ENCODE measurements at places on chromosomes 12 and 14. TPM values are rescaled to one million over a fixed set of nuclear protein-coding genes. Genes with fewer than 3 reads are reported as not detected.

DNA sequence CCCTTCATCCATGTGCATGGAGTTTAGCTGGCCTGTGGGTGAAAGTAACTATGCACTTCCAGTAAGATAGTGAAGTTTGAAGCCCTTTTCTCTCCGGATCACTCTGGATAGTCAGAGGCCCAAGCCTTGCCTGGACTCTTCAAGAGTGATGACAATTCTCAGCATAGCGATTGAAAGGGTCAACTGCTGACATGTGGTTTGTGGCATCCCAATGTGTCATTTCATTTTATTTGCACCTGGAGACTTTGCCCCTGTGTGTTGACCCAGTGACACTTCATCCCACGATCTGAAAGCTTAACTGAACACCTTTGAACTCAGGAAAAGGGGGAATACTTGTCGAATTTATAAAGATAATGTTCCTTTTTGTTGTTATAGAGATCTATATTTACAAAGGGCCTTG, 711.9 kb upstream of the TMEM132C start:
- no peaks in the 10 kb centered on the region for H3K27me3 ChIP-seq
- H3K4me1 ChIP-seq, result no peaks in the 10 kb centered on the region
- DNase-seq, result no peak
- H3K36me3 ChIP-seq, result no peaks in the 10 kb centered on the region
- H3K27ac ChIP-seq, result no peak overlapping the region

GRCh38 chr14:64880221-64881121, 764 bp upstream of the SPTB start:
- H3K27ac ChIP-seq, result no peak overlapping the region
- H3K4me1 ChIP-seq, result peaks cover 6% of the 10 kb centered on the region
- peak; percentile 69 for DNase-seq
- peaks cover 88% of the 10 kb centered on the region for H3K27me3 ChIP-seq
- H3K36me3 ChIP-seq, result no peaks in the 10 kb centered on the region

GRCh38 chr14:61255968-61256367, 25.2 kb downstream of the TMEM30B start:
- H3K4me1 ChIP-seq, result no peaks in the 10 kb centered on the region
- no peak for DNase-seq
- no peaks in the 10 kb centered on the region for H3K36me3 ChIP-seq
- H3K4me3 ChIP-seq, result no peak overlapping the region

DNA sequence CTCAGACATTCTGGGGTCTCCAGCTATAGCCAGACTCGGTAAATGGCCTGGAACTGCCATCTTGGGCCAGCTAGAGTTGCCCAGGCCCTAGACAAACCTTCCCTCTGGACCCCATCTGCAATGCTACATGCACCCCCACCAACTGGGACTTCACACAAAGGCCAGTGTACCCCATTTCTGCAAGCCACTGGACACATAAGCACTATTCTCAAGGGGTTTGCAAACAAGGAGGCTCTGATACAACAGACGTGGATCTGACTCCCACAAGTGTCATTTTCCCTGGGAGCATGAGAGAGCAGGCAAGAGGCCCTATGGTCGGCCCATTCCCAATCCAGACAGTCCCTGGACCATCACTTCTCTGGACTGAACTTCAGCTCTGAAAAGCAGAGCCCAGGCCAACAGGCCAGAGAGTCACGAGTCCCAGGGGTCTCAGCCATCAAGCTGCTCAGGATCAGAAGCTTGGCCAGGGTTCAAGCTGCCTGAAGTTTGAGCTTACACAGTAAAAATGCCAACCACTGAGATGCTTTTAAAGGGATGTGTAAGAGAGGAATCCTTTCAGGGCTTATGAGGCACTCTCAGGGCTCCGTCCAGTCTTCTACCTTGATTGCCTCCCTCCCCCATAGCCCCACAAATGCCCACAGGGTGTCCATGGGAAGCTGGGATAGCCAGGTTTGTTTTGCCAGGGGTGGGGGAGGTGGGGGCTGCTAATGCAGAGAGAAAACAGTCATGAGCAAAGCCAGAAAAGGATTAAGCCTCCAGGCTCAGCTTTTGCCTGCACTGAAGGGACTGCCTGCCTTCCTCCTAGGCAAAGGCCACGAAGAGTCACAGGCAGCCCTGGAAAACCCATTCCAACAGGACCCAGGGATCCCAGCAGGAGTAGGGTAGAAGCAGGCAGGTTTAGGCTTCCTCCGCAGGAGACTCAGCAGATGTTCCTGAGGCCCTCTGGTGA, 31.7 kb upstream of the PNMA1 start:
- H3K27me3 ChIP-seq, result no peaks in the 10 kb centered on the region
- H3K4me3 ChIP-seq, result no peak overlapping the region
- no peak overlapping the region for H3K27ac ChIP-seq
- no peak for DNase-seq

GRCh38 chr12:22262309-22262708, 72.2 kb downstream of the ST8SIA1 start:
- no peaks in the 10 kb centered on the region for H3K4me1 ChIP-seq
- no peak for DNase-seq
- no peak overlapping the region for H3K27ac ChIP-seq
- H3K27me3 ChIP-seq, result no peaks in the 10 kb centered on the region
- no peaks in the 10 kb centered on the region for H3K36me3 ChIP-seq

DNA sequence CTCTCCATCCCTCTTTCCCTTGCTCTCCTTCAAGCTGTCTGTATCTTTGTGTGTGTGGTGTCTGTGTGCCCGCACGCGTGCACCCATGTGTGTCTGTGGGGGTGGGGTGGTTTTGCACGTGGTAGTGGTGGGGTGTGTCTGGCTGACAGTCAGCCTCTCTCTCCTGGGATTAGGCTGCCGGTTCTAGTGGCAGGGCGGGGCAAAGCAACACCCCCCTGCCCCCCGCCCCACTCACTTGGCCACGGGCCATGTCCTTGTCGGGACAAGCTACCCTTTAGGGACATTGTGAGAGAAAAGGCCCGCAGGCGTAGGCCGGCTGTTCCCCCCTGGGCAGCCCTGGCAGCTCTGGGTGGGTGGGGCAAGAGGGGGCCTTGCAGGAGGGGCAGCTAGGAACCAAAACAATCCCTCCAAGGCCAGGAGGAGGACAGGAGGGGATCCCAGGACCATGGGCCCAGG, 182.6 kb downstream of the ALG10 start:
- no peaks in the 10 kb centered on the region for H3K27me3 ChIP-seq
- no peaks in the 10 kb centered on the region for H3K4me1 ChIP-seq
- no peak overlapping the region for H3K27ac ChIP-seq
- H3K36me3 ChIP-seq, result no peaks in the 10 kb centered on the region

DNA sequence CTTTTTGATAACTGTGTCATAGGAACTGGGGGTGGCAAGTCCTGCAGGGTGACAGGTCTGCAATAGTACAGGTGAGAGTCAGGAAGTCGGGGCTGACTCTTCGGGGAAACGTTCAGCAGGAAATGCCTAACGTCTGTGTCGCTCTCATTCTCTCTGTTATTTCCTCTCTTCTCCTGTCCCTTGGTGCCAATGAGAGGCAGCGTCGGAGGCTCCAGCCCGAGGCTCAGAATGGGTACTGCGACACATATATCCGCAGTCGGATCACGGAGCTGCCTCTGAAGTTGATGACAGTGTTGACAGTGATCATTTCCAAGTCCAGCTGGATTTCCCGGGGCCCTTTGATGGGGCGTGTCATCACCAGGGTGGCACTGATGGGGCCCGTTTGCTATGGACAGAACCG, 2.7 kb upstream of the TC2N start:
- peaks cover 90% of the 10 kb centered on the region for H3K4me1 ChIP-seq
- H3K27me3 ChIP-seq, result no peaks in the 10 kb centered on the region
- H3K36me3 ChIP-seq, result peaks cover 8% of the 10 kb centered on the region
- peak overlapping the region; percentile 14 for H3K4me3 ChIP-seq
- DNase-seq, result peak; percentile 88
- peak overlapping the region; percentile 95 for H3K27ac ChIP-seq

DNA sequence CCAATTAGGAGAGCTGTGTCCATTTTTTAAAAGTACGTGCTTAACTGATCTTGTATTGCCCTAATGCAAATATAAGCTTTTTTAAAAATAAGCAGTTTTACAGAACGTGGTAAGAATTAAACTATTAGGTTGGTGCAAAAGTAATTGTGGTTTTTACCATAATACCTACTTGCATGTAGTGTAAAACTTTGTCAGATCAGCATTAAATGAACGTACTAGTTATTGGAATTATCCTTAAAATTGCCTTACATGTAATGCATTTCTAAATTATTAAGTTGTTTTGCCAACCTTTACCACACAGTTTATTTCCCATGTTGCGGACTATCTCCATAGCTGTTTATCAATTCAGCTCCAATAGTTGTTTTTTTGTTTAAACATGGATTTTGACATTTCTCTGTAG, 10.9 kb downstream of the CAND1 start:
- H3K36me3 ChIP-seq, result no peaks in the 10 kb centered on the region
- DNase-seq, result no peak
- no peak overlapping the region for H3K4me3 ChIP-seq
- no peaks in the 10 kb centered on the region for H3K4me1 ChIP-seq
- H3K27ac ChIP-seq, result no peak overlapping the region
- H3K27me3 ChIP-seq, result no peaks in the 10 kb centered on the region

GRCh38 chr14:54787261-54787660, 115.4 kb downstream of the GCH1 start:
- no peaks in the 10 kb centered on the region for H3K36me3 ChIP-seq
- no peaks in the 10 kb centered on the region for H3K27me3 ChIP-seq
- H3K4me1 ChIP-seq, result peaks cover 7% of the 10 kb centered on the region
- H3K27ac ChIP-seq, result no peak overlapping the region

The RAD51B gene
- total RNA-seq, result 17.8 TPM

The OR6C2 gene
- not detected for total RNA-seq
